ENCODE measurements at places on chromosomes 2 and 18.

- peak; percentile 63 for DNase-seq
Observed at GRCh38 chr2:238786792-238787490, 60.9 kb upstream of the TWIST2 start.

DNA sequence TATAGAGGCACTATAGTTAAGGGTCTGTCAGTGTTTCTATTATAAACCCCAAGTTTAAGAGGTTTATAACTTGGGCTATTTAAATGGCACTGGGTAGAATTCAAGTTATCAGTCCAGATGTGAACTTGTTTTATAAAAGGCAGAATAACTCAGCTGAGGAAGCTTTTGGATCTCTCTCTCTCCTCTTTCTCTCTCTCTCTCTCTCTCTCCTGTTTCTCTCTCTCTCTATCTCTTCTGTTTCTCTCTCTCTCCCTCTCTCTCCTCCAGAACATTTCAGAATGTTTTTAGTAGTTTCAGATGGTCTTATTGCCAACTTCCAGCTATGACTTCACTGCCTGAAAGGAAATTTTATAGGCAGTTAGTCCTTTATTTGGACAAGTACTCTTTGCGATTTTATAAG is 6.4 kb upstream of the BCL11A start:
- no peak for DNase-seq

GRCh38 chr2:28117104-28117596 is 226.6 kb downstream of the BABAM2 start:
- no peak for DNase-seq

DNA sequence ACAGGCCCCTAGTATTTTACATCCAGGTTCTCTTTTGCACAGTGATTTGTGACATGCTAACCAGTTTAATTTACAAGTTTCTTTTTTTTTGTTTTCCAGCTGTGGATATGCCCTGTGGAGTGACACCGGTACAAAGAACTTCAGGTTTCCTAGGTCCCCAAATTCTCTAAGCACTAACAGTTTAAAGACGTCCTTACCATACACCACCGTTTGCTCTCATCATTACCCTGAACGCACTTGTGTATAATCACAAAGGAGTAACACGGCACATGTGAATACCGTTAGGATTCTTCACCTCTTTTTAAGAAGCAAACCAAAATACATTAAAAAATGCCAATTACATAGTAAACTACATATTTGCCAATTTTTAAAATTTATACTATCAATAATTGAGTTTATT is 853 bp downstream of the LANCL1 start:
- no peak for DNase-seq

DNA sequence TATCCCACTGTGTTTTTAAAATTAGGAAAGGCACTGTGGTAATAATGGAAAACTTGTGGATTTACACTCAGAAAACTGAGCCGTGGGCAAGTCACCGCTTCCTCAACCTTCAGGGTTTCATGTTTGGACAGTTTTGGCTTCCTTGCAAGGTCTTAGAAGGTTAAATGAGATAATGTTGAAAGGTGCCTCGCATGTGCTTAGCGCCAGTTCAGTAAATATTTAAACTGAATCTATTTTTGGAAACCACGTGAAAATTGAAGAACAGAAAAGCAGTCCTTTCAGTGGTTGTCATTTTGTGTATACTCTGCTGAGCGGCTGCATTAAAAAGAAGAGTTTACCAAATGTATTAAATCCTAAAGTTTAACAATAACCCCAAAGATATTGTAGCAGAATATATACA is 15.2 kb upstream of the AGAP1 start:
- DNase-seq: no peak

GRCh38 chr2:144248350-144249034 is 271.4 kb downstream of the ZEB2 start:
- DNase-seq: peak; percentile 5

- DNase-seq: no peak
Observed at GRCh38 chr2:240179941-240180666, 39.6 kb upstream of the OTOS start.

DNA sequence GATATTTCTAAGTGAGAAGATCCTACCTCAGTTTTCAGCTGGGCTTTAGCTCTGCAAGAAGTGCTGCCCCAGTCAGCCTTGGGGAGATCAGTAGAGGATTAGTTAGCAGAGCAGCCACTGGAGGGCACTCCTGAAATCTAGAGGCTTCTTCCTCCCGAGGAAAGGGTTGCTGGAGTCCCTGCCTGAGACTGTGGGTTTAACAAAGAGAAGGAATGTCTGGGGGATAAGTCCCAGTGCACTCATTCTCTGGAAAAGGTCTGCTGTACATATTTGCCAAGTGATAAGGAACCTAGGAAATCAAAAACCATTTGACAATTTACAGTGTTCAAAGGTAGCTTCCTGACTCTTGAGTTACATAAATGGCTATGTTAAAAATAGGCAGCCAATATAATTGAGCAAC is 207.2 kb downstream of the SLC8A1 start:
- peak; percentile 67 for DNase-seq

- DNase-seq: peak; percentile 19
Observed at GRCh38 chr18:36130039-36130831, 536 bp downstream of the ELP2 start.

DNA sequence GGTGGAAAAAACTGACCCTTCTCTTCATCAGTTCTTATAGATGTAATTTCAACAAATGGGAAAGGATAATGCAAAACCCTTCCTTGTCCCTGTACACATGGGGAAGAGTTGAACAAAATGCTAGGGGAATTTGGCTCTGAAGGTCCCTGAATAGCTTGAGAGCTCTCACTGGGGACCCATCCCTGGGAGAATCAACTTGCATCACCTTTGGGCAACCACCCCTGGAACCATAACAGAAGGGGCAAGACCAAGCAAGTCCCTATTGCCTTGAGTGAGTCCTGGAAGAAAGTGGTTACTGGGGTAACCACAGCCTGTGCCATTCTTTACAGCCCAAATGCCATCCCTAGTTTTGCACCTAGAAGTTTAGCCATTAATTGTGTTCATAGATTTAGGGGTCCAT is 52.2 kb upstream of the B3GNT2 start:
- no peak for DNase-seq

DNA sequence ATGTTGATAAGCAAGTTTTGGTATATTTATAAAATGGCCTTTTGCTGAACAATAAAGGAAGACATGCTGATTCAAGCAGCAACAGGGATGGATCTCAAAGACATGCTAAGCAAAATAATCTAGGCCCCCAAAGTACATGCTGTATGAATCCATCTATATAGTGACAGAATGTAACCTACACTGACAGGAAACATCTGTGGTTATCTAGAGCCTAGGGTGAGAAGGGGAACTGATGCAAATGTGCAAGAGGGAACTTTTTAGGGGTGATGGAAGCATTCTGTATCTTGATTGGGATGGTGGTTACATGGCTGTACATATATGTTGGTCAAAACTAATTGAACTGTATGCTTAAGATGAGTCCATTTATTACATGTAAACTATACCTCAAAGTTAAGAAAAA is 24.2 kb downstream of the CNRIP1 start:
- DNase-seq: no peak

- DNase-seq: peak; percentile 78
Observed at GRCh38 chr2:7203056-7203467, 285.9 kb downstream of the RNF144A start.

GRCh38 chr2:196568506-196568905 is 71.0 kb upstream of the CCDC150 start:
- DNase-seq: no peak

- no peak for DNase-seq
Observed at GRCh38 chr2:161606327-161606726, 17.9 kb upstream of the SLC4A10 start.

- DNase-seq: peak; percentile 29
Observed at GRCh38 chr18:63924551-63924950, 16.8 kb downstream of the SERPINB10 start.

- DNase-seq: peak; percentile 48
Observed at GRCh38 chr2:174597345-174598047, at the start of gene WIPF1. TSS of gene WIPF1 (minus strand) at chr2:174597804. CDS start at chr2:174585573, 12,231 bp downstream.

Measured in GM03348 (cell line).